ENCODE measurements at places on chromosomes 12 and 14. TPM values are rescaled to one million over a fixed set of nuclear protein-coding genes. Genes with fewer than 3 reads are reported as not detected.

DNA sequence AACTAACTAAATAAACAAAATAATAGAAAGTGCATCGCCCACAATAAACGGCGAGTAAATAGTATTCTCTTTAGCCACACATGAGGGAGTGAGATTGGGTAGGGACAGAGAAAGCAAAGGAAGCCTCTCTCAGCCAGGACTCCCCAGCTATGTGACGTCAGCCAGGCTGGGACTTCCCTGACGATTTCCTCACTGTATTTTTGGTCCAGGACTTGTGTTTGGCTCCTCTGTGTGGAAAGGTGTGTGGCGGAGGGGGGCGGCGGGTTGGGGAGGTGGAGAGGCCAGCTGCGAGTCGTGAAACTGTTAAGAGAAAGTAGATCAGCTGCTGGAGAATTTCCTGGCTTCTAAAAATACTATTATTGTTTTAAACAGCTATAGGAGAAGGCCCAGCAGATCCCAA lies 1124.6 kb downstream of the AACS start:
- no peak for DNase-seq

DNA sequence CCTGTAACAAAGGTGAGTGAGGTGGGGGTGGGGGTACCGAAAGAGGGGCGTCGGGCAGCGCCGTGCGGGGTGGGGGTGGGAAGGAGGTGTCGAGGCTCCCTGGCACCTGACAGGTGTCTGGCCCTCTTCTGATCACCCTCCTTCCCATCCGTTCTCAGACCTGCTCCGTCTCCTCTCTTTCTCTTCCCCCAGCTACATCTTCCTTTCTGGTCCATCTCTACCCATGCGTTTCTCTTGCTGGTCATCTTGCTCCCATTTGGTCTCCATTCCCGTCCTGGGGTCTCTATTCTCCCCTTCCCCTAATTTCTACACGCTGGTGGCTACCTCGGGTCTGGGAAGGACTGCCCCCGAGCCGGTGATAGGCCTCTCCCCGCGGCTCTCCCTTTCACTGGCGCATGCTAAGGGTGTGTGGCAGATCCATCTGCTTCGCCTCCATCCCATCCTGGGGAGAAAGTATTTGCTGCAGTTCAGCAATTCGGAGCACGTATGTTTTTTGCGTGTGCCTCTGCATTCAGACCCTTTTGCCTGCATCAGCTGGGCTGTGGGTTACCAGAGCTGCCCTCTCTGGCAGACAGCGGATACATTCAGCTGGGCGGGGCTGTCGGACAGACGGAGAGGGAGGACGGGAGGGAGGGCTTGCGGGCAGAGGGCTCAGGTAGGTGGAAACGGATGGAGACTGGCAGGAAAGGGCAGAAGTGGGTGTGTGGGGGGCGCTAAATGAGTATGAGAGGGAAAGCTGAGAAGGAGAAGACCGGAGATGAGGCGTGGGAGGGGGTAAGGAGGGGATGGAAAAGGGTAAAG lies 730 bp downstream of the CLSTN3 start:
- peak; percentile 40 for DNase-seq

GRCh38 chr12:48768147-48768546 lies 20.7 kb downstream of the ADCY6 start:
- DNase-seq, result no peak

GRCh38 chr12:56299308-56299852 lies 750 bp downstream of the CS start:
- DNase-seq, result no peak

DNA sequence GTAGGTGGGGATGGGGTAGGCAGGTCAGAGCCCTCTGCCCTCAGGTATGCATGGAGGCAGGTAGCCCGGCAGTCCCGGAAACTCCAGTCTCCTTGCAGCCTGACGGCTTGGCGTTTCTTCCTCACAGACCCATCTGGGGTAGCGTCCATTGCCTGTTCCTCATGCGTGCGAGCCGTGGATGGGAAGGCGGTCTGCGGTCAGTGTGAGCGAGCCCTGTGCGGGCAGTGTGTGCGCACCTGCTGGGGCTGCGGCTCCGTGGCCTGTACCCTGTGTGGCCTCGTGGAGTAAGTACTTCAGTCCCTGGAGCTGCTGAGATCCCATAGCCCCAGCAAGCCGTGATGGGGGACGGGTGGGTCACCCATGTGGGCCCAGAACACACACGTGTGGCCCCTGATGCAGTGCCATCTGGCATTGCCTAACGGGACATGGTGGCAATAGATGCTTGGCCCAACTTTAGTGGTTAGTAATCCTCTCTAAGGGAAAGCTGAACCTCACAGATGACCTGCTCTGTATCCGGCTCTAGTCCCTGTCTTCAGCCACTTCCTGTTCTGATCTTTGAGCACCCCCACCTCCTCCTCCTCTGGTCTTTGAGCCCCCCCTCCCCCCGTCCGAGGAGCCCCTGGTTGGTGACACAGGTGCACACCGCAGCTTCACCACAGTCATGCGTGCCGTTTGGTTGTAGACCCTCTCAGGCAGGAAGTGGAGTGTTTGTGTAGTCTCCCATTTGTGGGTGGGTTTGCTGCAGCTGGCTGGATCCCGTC lies 3.7 kb downstream of the SIVA1 start:
- no peak for DNase-seq

Gene VRTN
- not detected for total RNA-seq

Measured in activated B cell treated with CpG ODN at 0.5 μM for 24 hours (primary cell).